Suprapubic skin (tissue), 4 donors: ENCODE measurements at places on chromosomes 2 and 18. TPM values are rescaled to one million over a fixed set of nuclear protein-coding genes. Genes with fewer than 3 reads are reported as not detected.

DNA sequence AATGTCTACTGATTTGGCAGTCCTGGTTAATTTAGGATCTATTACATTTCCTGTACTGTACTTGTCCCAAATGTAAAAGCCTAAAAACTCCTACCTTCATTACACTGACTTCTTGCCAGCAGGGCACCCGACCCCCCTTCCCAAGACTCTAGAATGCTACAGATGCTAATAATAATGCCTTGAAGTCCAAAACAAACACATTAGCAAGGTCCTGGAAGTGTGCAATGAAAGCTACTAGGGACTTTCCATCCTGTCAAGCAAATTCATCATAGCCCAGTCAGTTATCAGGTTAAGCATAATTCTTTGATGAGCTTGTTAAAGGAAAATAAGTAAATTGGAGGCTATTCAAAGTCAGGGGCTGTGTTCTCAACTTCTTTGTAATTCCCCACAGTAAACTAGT is 115.3 kb upstream of the RBBP8 start:
- H3K36me3 ChIP-seq = no peaks in the 10 kb centered on the region
- H3K4me1 ChIP-seq = peaks cover 4% of the 10 kb centered on the region
- H3K4me3 ChIP-seq = no peak overlapping the region
- no peak overlapping the region for H3K27ac ChIP-seq
- H3K27me3 ChIP-seq = peaks cover 5% of the 10 kb centered on the region

DNA sequence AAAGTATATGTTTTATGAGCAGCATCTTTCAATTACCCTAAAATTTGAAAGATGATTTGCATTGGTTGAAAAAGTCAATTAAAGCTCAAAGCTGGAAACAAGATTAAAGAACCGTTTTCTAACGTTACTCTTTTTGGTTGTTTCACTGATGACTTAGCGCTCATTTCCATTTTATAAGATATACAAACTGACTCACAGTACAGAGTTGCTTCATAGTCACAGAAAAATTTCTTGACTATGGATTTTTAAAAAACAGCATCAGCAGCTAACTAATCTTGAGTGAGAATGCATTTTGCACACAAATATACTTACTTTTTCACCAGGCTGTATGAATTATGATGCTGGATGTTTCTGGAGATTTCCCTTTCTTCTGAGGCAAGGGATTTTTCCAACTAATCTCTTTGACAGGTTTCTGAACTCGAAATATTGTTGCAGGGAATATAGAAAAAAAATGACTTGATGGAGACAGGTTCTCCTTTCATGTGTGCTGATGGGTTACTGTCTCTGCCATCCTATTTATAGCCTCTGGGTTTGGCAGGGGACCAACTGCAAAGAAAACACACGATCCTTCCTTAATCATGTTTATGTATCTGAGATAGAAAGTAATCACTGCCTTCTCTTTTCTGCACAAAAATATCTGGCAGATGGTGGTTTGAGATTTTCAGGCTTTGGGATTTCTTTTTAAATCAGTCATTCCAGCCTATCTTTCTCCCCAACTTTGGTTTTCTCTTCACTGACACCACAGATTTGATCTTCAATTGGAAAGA is 129.4 kb upstream of the DAPL1 start:
- no peak overlapping the region for H3K27ac ChIP-seq
- H3K4me3 ChIP-seq = no peak overlapping the region
- H3K36me3 ChIP-seq = peaks cover 70% of the 10 kb centered on the region
- no peak for DNase-seq
- H3K27me3 ChIP-seq = no peaks in the 10 kb centered on the region

DNA sequence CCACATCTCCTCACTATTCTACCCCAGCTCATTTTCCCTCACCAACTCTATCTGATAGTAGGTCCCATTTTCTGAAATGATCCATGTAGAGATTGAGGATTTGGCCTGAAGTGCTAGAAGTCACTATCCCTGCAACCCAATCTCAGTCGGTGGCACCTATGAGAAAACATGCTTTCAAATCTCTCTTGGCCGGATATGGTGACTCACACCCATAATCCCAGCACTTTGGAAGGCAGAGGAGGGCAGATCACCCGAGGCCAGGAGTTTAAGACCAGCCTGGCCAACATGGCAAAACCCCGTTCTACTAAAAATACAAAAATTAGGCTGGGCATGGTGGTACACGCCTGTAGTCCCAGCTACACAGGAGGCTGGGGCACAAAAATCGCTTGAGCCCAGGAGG is 19.1 kb upstream of the MARCHF4 start:
- H3K4me3 ChIP-seq = no peak overlapping the region
- H3K4me1 ChIP-seq = no peaks in the 10 kb centered on the region
- H3K27ac ChIP-seq = no peak overlapping the region
- no peak for DNase-seq

DNA sequence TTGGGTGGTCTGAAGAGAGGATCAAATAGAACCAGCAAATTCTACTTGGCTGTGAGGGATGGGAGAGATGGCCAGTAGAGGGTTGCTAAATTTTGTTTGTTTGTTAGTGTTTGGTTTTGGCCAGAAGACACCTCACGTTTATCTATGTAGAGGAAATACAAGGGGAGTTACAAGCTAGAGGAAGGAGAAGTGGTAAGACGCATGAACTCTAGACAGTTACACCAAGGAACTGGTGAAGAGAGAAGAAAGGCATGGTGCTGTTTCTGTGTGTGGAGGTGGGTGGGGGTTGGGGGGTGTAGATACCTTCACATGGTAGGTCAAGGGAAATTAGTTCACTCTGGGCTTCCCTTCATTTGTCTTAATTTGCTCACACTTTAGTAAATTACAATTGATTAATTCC is 25.6 kb downstream of the RASGRP3 start:
- H3K27ac ChIP-seq = no peak overlapping the region
- no peaks in the 10 kb centered on the region for H3K4me1 ChIP-seq
- no peaks in the 10 kb centered on the region for H3K36me3 ChIP-seq
- no peaks in the 10 kb centered on the region for H3K27me3 ChIP-seq
- H3K4me3 ChIP-seq = no peak overlapping the region
- no peak for DNase-seq

DNA sequence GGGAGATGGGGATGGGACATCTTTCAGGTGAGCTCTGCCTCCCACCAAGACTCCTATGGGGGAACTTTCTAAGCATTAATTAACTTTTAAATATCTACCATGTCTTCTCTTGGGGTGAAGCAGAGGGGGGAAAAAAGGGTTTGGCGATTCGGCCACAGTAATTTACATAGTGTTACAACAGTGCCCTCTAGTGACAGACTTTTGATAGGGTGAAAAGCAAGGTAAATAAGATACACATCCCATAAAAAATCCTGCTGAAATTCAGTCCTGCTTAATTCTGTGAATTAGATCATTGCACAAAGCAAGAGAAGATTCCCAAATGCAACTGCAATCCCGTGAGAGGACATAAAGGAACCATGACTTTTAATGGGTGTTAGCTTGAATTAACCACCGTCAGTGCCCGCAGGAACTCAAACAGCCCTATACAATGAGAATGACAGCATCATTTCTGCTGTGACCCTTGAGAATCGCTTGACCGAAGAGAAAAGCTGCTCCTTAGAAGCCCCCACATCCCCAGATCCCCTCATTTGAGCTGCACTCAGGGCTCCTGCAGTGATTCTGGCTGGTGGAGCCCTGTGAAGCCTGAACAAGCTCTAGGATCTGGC is 32.8 kb downstream of the FAM124B start:
- H3K27ac ChIP-seq = no peak overlapping the region
- H3K36me3 ChIP-seq = no peaks in the 10 kb centered on the region
- no peaks in the 10 kb centered on the region for H3K4me1 ChIP-seq
- no peak overlapping the region for H3K4me3 ChIP-seq
- DNase-seq = no peak

- H3K4me1 ChIP-seq = no peaks in the 10 kb centered on the region
- no peak overlapping the region for H3K27ac ChIP-seq
- no peaks in the 10 kb centered on the region for H3K36me3 ChIP-seq
- no peak for DNase-seq
- no peak overlapping the region for H3K4me3 ChIP-seq
- H3K27me3 ChIP-seq = no peaks in the 10 kb centered on the region
Observed at GRCh38 chr18:22514655-22515054, 96.9 kb upstream of the CTAGE1 start.

GRCh38 chr2:23901966-23902846 is 24.7 kb downstream of the ATAD2B start:
- peak overlapping the region; percentile 75 for H3K27ac ChIP-seq
- no peak for DNase-seq
- peaks cover 45% of the 10 kb centered on the region for H3K4me1 ChIP-seq
- H3K27me3 ChIP-seq = no peaks in the 10 kb centered on the region
- no peak overlapping the region for H3K4me3 ChIP-seq

- peaks cover 3% of the 10 kb centered on the region for H3K27me3 ChIP-seq
- no peak for DNase-seq
- H3K36me3 ChIP-seq = no peaks in the 10 kb centered on the region
- H3K27ac ChIP-seq = no peak overlapping the region
- H3K4me1 ChIP-seq = peaks cover 8% of the 10 kb centered on the region
Observed at GRCh38 chr18:57148263-57148662, 1.4 kb downstream of the BOD1L2 start.

- DNase-seq = no peak
- H3K4me1 ChIP-seq = no peaks in the 10 kb centered on the region
- H3K27ac ChIP-seq = no peak overlapping the region
- no peaks in the 10 kb centered on the region for H3K36me3 ChIP-seq
Observed at GRCh38 chr2:3626118-3626811, 31.4 kb downstream of the COLEC11 start.

GRCh38 chr18:67590571-67591141 is 74.1 kb upstream of the DSEL start:
- H3K27me3 ChIP-seq = no peaks in the 10 kb centered on the region
- no peak overlapping the region for H3K4me3 ChIP-seq

IL1B gene
- 1.2 TPM for total RNA-seq

HOXD12 gene
- total RNA-seq = not detected

ADGRF3 gene
- 0.21 TPM for total RNA-seq

KLF11 gene
- 56.6 TPM for total RNA-seq

TYW5 gene
- 3.9 TPM for total RNA-seq

DSC1 gene
- 585 TPM for total RNA-seq

TCF4 gene
- 172 TPM for total RNA-seq
